Effector CD8-positive, alpha-beta T cell (primary cell): ENCODE measurements at places on chromosomes 3 and 15.

- DNase-seq = no peak
Observed at GRCh38 chr15:50340416-50340815, 14.6 kb downstream of the GABPB1 start.

DNA sequence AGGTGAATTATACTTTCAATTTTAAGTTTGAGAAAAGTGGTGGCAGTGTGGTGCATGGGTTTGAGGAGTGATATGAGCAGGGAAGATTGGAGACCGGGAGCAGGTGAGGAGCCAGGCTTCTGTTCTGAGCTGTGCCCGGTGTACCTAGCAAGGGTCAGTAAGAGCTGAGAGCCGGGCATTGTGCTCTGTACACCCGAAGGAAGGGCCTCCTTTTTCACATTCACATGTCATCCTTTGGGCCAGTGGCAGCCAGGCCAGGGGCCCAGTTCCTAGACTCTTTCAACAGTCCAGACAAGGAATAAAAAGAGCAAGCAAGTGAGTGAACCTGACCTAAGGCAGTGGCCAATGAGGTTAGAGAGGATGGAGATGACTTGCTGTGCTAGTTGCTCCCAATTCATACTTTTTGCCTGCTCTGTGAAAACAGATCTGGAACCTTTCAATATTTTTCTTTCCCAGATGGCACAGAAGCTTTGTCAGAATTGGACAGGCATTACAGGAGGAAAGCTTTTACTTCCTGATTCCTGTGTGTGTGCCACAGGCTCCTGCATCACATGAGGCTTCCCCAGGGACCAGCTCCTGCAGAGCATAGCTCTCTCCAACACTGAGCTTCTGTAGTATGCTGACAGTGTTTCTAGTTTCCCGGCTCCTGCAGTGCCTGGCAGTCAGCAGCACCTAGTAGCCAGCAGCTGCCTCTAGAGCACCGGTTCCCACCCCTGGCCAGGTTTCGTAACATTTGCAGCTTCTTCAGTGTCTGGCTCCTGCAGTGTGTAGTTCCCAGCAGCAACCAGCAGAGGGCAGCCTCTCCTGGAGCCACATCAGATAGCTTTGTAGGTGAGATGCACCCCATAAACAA, 5.3 kb upstream of the TRA2B start:
- DNase-seq = peak; percentile 76

DNA sequence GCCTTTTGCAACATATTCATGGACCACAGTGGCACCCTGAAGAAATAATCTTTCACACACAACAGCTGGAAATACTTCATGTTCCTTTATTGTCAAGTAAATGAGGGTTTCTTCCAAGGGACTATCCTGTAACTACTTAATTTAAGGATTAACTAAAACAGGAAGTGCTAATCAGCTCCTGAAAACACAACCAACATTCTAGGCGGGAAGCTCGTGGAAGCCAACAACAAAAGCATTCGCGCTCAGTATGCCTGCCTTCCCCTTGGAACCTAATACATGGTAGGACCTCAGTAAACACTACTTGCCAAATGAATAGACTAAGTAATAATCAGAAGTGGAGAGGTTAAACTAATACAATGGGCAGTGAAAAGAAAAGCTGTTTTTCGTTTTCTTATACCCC, 300.9 kb downstream of the RORA start:
- DNase-seq = no peak

GRCh38 chr3:10344147-10344943, 23.4 kb upstream of the SEC13 start:
- DNase-seq = peak; percentile 27

DNA sequence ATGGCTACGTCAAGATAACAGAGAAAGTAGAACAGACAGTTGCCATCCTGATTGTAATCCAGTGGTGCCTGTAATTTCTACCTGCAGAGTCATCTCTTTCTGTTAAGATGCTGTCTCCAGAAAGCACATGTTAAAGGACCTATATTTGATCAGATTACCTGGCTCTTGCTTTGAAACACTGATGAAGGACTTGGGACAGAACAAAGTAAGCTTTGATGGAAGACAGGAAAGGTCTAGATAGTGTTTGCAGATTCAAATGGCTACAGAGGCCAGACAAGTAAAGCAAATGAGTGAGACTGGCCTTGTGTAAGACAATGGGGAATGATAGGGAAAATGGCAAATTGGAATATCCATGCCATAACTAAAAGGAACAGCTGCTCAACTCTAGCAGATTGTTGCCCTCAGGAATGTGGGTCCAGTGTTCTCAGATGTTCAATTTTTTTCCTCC, 1.8 kb upstream of the GSK3B start:
- DNase-seq = no peak

DNA sequence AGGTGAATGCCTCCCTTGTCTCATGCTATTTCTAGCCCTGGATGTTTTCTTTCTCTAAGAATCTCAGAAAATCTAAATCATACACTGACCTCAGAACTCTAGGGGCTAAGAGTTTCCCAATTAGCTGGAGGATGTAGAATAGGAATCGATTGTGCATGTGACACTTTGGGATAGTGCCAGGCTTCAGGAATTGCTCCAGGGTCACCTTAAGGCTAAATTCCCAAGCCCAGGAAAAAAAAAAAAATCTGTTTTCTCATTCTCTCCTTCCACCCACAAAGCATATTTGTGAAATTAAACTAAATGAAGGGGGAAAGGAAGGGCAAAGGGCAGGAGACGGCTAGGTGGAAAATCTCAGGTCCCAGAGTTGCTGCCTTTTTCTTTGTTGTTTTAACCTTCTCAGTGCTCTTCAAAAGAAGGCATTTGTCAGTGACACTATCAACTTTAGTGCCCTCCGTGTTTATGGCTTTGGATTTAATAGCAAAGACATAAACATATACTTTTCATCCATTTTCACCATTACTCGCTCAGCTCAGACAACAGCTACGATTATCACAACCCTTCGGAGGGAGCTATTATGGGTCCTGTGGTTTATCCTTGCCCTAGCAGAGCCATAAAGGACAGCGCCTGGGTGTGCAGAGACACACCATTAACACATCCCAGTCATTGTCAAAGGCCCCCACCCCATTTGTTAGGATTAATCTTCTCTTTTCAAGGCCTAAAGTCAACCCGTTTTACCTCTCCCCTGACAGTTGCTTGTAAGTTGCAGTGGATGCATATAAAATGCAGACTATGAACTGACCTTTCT, 271.7 kb downstream of the PDZRN3 start:
- DNase-seq = no peak

- DNase-seq = no peak
Observed at GRCh38 chr15:60854858-60855564, 374.1 kb downstream of the RORA start.

DNA sequence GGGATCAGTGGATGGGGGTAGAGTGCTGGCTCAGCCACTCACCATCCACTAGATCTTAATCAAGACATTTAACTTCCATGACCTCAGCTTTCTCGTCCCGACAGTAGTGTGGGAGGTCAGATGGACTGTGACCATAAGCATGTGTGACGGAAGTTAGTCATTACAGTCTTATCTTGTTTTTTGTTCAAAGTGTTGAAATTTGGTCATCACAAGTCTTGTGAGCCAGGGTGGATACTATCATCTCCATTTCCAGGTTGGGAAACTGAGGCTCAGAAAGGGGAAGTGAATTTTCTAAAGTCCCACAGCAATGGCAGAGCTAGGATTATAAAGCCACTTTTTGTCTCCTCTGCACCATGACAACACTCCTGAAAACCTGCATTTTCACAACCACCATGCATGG, 32.0 kb upstream of the ITGA11 start:
- no peak for DNase-seq

- no peak for DNase-seq
Observed at GRCh38 chr3:138625707-138626365, 17.3 kb downstream of the FAIM start.
